Stimulated activated CD4-positive, alpha-beta T cell treated with anti-CD3 and anti-CD28 coated beads, Interleukin-1b, Interleukin-23, amount 100 ng/mL, for 24 hours (primary cell): ENCODE measurements at places on chromosomes 4 and X.

DNA sequence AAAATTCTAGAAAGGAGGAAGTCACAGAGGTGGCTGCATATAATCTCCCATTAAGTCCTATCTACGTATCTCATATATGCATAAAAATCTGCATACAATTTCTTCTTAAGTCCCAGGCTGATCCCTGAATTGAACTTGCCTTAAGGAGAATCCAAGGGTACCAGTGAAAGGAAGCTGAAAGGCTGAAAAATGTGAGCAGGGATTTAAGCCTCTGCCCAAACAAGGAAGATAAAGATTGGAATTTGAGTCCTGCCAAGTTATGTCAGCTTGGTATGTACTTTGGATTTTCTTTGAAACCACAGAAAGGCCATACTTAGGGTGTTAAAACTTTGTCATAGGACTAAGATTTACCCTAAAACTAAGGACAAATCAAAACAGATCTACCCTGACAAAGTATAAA, 26.5 kb upstream of the GEMIN8 start:
- no peak for DNase-seq

DNA sequence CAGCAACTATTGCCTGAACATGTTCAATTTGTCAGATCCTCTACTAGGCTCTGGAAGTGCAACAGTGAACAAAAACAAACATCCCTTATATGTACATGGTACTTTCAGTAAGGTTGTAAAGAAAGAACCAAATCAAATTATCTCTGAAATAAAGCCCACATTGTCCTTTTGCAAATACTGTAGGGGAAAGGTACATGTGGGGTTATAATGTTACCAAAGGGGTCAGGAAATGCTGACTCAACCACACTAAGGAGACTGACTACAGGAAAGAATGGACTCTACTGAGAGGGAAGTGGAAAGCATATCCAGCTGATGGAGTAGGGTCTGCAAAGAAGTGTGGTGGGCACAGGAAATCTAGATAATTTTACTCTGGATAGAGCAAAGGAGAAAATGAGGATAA, 61.5 kb downstream of the PCDH18 start:
- DNase-seq: no peak

GRCh38 chrX:84634201-84634782, 132.0 kb upstream of the HDX start:
- DNase-seq: no peak

DNA sequence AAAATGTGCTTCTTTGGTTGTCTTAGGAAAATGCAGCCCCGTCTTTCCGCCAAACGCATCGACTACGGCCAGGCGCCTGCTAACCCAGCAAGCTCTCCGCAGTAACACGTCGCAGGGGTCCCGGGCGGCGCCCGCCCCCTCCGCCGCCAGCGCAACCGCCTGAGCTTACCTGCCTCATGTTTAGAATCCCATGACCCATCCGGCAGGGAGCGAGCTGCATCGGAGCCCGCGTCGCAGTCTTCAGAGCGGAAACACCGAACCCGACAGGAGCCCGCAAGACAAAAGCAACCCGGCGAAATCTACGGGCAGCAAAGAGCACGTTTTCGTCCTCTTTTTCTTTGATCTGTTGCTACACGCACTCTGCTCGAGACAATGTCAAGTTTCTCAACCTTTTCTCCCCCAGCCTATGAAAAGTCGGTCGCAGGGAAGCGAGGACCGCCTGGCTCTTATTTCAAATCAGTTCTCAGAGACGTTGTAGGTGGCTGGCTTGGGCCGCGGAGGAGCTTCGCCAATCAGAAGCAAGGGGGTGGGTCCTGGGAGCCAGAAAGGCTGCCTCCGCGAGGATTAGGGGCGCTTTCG, at the start of gene MID1:
Gene MID1, minus strand, starts transcription at position 465 of the 579 bp plus-strand sequence. CDS start 53,038 bp downstream, outside the sequence.
- DNase-seq: no peak

- no peak for DNase-seq
Observed at GRCh38 chr4:113821856-113822255, 60.3 kb upstream of the CAMK2D start.

DNA sequence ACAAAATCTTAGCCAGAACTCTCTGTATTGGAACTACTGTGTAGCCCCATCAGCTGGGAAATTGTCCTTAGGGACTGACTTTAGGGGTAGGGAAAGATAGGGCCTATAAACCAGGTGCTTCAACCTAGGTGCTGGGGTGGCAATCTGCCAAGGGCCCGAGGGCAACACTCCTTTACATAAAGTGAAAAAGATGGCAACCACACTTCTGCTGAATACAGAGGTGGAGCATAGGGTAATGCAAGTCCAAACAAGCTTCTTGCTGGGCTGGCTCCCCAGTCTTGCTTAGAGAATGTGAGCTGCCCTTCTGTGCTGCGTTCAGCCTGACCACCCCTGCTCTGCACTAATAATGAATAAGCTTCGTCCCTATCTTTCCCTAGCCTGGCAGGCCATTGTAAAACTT, 9.8 kb downstream of the ZBTB33 start:
- DNase-seq: no peak

GRCh38 chr4:183919141-183919540, 14.0 kb downstream of the STOX2 start:
- no peak for DNase-seq

GRCh38 chrX:114924423-114924822, 93.0 kb downstream of the IL13RA2 start:
- DNase-seq: no peak

DNA sequence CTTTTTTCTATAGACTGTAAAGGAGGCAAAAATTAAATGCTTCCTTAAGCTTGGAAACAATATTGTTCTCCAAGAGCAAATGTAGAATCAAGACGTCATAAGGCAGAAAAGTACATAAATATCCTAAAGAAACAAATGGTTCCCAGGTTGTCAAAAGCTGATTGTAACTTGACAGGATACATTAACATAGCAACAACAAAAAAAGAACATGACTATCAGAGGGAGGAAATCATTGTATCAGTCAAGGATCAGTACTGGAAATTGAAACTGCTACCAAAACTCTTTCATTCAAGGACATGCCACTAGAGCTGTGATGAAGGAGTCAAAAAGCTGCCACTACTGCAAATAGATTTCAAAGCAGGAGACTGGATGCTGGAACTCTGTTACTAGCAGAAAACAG, 168.3 kb downstream of the BTC start:
- DNase-seq: no peak

GRCh38 chr4:181289198-181289597, 954.0 kb upstream of the TENM3 start:
- no peak for DNase-seq

DNA sequence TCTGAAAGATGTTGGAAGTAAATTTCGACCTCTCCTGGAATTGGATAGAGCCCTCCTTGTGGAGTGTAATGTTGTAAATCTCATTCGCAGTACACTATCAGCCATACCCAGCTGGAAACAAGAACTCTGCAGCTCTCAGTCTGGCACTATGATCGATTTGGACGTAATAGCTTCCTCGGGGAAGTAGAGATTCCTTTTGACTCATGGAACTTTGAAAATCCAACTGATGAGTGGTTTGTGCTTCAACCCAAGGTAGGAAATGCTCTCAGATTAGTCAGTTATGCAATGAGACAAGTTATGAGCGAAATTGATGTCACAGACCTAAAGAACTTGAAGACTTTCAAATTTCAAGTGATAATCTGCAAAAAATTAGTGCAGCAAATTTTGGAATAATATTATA, 103.9 kb downstream of the SYTL5 start:
- DNase-seq: no peak

- DNase-seq: no peak
Observed at GRCh38 chrX:6228720-6229119, at the start of gene NLGN4X. TSS of gene NLGN4X (minus strand) at chrX:6228867. CDS start at chrX:6151466, 77,401 bp downstream.

- no peak for DNase-seq
Observed at GRCh38 chr4:137156054-137156453, 376.2 kb downstream of the PCDH18 start.

DNA sequence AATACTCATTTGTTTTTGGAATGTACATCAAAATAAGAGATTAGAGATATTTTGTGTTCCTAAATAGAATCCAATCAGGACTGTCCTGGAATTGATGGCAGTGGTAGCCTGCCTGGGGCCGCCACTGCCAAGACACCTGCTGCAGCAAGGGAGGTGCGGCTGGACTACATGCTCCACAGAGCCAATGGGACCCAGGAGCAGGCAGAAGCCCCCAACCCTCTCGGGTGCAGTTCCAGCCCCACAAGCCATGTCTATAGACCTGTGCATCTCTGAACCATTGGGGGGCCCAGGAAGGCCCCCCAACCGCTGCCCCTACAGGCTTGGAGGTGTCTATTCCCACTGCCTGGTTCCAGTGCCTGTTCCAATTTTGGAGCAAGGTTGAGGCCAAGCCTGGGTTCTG, 1524.3 kb downstream of the PCDH18 start:
- no peak for DNase-seq

- DNase-seq: no peak
Observed at GRCh38 chr4:2057382-2058065, 1.6 kb upstream of the NAT8L start.

GRCh38 chr4:163866728-163867315, 372.3 kb downstream of the TMA16 start:
- DNase-seq: no peak

DNA sequence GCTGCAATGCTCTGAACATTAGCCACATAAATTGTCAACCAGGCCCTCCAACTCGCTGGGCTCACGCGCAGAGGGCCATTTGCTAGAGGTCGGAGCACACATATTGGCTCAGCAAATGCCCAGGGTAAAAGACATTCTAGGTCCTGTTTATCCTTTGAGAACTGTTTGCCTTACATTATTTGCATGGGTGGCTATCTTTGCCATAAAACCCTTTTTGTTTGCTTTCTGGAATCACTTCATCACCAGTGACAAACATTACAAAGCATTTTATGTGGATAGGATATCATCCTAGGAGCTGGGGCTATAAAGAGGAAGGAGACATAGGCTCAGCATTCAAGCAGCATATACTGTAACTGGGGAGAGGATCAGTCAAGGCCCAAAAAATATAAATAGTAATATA, 149.2 kb upstream of the RAI2 start:
- no peak for DNase-seq

- no peak for DNase-seq
Observed at GRCh38 chr4:30716158-30716557, 4.0 kb upstream of the PCDH7 start.

- DNase-seq: no peak
Observed at GRCh38 chr4:185778307-185778706, 33.7 kb downstream of the SORBS2 start.

DNA sequence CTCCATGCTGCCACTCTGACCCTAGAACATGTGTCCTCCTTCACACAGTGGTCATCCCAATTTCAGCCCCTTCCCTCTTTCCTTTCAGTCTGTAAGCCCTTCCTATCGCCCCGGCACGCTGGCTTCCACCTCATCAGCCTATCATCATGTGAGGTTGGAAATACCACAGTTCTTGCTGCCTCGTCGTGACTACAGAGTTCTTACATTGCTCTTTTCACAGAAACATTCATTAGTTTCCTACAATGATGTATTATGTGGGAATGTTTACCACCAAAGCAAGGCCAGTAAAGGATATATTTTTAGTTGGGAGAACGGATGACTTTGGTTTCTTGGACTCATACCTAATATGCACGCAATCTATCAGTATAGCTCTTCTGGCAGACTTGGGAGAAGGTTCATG, 169.5 kb upstream of the BOD1L1 start:
- no peak for DNase-seq

DNA sequence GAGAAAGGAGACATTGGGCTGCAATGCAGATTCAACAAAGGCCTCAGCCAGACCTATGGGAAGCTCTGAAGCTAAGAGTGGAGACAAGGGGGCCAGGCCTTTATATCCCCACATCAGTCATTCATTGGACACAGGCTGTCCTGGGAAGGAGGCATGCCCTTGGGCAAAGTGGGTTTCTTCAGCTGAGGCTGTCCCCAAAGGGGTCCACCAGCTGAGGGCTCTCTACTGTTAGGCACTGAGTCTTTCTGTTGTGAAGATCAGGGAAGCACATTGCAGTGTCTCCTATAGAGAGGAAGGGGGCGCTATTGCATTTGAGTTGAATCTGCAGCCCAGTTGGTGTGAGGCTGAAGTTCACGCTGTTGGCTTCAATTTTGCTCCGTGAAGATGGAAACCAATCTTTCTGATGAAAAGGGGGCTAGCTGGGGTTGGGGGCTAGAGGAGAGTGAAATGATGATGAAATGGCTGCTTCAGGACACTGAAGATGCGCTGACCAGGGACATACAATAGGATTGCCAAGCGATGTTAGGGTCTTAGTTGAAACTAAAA, 48.0 kb downstream of the SLC25A5 start:
- no peak for DNase-seq

- DNase-seq: no peak
Observed at GRCh38 chr4:20281453-20281852, 29.7 kb downstream of the SLIT2 start.
